ENCODE measurements at places on chromosomes 7 and 10.

GRCh38 chr7:108103558-108104298 lies 26.4 kb downstream of the LAMB4 start:
- no peak for DNase-seq

GRCh38 chr10:69241575-69241974 lies 21.4 kb downstream of the HKDC1 start:
- DNase-seq, result no peak

DNA sequence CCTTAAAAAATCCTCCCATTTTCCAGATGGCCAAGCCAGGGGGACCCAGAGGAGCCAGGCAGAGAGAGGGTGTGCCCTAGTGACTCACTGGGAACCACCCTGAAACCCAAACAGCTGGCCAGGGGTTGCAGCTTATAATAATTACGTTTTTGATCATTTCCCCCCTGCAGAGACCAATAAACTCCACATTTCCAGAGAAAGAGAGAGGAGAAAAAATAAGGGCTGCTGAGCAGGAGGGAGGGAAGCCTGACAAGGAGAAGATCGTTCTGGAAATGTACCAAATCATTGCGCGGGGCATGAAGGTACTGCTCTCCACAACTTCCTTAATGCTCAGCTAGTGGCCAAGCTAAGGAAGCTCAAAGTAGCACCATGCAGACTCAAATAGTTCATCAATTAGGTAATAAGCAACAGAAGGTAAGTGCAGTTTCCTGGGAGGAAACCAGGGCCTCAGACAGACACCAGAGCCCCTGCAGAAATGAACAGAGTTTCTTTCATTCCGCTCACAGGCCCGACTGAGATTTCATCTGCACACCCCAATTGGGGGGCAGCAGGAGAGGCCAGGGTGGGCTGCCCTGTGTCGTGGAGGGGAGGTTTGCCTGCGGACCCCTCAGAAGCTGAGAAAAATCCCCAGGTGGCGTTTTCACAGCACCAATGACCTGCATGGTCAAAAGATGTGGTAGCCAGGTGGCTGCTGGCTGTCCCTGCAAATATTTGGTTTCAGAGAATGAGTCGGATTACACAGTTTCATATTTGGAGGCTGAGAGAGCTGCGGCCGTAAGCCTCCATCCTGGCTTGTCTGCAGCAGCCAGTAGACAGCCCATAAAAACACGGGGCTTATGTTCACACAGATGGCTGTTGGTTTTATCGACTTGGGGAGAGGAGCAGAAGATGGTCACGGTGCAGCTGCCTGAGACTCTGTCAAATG lies 153.2 kb upstream of the LYZL2 start:
- no peak for DNase-seq

DNA sequence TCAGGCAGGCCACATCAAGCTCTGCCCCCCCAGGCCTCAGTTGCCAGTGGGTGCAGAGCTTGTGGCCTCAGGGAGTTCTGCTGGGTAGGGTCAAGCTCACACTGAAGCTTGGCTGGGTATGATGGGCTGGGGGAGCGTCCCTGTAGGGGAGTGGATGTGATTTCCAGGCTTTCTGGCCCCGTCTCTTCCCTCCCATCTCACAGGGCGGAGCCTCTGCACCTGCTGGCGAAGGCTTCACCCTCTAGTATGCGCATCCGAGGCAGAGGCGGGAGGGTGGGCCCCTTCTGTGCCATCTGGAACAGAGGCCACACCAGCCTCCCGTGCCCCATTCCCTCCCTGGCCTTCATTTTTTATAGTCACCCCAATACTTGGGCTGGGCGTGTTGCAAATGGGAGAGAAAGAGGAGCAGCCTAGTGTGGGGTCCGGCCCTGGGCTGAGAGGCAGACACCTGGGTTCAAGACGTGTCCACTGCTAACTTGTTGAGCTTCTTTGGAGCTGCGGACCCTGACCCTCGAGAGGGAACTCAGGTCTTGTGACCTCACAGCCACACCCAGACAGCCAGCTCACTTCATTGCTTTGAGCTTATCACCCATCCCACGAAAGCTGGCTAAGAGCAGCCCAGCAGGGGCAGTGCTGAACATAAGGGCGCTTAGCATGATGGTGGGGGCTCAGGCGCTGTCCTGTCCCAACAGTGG lies 2.3 kb downstream of the AQP1 start:
- no peak for DNase-seq

DNA sequence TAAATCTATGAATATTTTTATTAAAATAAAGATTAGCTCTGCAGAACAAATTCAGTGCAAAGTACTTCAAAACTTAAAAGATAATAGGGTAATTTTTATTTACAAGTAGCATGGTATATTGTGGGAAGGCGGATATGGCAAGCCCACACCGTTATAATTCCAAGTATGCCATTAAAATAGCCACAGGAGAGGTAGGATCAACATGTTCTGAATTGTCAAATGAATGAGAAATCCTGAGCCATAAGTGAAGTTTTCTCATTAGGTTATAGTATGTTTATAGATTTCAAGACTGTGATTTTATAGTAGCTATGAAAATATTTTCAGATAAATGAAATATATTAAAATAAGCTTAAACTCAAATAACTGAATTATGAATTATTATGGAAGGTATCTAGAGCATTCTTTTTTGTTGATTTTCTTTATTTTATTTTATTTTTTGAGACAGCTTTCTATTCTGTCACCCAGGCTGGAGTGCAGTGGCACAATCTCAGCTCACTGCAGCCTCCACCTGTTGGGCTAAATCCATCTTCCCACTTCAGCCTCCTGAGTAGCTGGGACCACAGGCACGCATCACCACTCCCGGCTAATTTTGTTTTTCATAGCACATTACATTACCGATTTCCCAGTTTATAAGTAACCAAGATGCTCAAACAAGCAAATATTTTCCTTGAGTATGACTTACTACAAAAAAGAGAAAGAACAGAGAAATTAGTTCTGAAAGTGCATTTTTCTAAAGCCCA lies 956.6 kb downstream of the GATA3 start:
- no peak for DNase-seq

GRCh38 chr10:69831231-69831855 lies 29.6 kb downstream of the COL13A1 start:
- no peak for DNase-seq

GRCh38 chr10:24262929-24263590 lies 54.1 kb downstream of the KIAA1217 start:
- no peak for DNase-seq

- no peak for DNase-seq
Observed at GRCh38 chr10:73743327-73743904, 756 bp upstream of the SEC24C start.

- DNase-seq, result peak; percentile 30
Observed at GRCh38 chr7:157139111-157139809, 534 bp downstream of the UBE3C start.
